Left kidney (tissue), 8 donors: ENCODE measurements at places on chromosomes 13 and 19. TPM values are rescaled to one million over a fixed set of nuclear protein-coding genes. Genes with fewer than 3 reads are reported as not detected.
A peak's percentile ranks its signal among the peaks of the same experiment; 100 is the strongest.

GRCh38 chr13:79919091-79919490 is 421.8 kb downstream of the SPRY2 start:
- DNase-seq = no peak

- DNase-seq = no peak
These were observed 12.8 kb upstream of the ZNF14 start for GRCh38 chr19:19745496-19746285.

DNA sequence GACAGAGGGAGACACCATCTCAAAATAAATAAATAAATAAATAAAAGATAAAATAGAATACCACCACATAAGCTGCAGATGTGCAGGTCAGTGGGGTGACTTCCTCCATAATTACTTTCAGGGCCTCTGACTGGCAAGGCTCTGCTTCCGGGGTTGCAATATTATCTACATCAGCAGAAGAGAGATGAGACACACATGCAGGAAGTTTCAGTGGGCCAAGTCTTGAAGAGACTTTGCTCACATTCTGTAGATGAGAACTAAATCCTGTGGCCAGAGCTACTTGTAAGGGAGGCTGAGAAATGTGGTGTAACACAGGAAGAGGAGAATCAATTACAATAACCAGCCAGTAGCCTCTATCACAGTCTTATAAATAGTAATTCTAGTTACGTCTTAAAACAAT is 89.9 kb upstream of the MAB21L1 start:
- DNase-seq = no peak

GRCh38 chr19:55283548-55284377 is at the start of gene BRSK1:
BRSK1 (plus strand) TSS chr19:55283997; CDS start chr19:55284443, 446 bp downstream.
- DNase-seq = peak; percentile 73

The PLA2G4C gene
- polyA plus RNA-seq = 6.8 TPM

DNA sequence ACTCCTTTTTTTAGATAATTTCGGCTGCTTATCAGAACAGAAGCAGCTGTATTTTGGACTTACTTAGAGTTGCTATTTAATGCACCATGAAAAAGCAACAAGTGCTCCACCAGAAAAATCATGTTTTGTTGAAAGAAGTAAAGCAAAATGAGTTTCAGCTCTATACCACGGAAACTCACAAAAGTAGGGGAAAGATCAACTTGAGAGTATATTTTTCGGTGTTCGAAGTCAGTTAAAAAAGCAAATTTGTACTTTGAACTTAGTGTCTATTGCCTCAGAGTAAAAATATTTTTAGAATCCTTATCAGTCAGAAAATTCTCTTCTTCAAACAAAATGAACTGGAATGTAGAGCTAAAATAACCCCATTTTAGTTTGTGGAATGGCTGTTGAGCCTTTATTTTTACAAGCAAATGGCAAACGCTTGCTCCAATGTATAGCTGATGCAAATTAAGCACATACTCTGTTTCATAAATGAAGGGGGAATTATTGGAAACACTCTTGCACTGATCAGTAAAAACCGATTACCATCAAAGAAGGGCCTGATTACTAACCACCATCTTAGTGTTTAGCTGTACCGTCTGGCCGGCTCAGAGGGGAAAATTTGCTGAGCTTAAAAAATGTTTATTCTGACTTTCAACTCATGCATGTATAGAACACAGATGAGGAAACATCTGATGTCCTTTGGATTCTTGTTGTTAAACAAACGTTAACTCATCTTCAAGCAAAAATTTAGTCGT is 540.7 kb downstream of the GPC6 start:
- no peak for DNase-seq

The KIR2DL4 gene
- not detected for polyA plus RNA-seq

DNA sequence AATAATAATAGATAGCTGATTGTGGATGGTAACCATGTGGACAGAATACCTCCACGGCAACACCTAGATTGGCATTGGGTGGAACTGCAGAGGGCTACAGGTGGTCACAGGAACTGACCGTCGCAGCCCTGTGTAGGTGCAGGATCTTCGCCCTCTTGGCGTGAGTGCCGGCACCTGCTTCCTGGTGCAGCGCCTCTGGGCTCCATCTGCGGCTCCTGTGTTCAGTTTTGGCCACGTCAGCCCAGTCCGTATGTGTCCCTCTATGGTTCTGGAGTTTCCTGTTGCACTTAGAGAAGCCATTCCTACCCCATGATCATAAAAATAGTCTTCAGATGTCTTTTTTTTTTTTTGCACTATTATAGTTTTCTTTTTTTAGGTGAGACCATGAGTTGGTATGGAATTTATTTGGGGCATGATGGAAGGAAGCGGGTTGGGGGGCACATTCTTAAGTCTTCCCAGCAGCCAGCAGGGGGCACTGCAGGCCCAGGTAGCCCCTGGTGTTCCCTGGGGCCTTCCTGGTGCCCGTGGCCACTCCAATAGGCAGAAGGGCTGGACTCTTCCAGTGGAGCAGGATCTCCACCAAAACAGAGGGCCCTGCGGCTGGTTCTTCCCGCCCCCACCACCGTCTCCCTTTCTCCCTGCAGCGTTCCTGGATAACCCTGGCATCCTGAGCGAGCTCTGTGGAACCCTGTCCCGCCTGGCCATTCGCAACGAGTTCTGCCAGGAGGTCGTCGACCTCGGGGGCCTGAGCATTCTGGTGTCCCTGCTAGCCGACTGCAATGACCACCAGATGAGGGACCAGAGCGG is 10.1 kb upstream of the SLC25A42 start:
- peak; percentile 41 for DNase-seq

The C3 gene
- polyA plus RNA-seq = 19.4 TPM

GRCh38 chr19:10876459-10877240 is 5.3 kb downstream of the CARM1 start:
- no peak for DNase-seq
